ENCODE measurements at places on chromosomes 6 and 20. TPM values are rescaled to one million over a fixed set of nuclear protein-coding genes. Genes with fewer than 3 reads are reported as not detected.
A peak's percentile ranks its signal among the peaks of the same experiment; 100 is the strongest.

GRCh38 chr6:113953346-113953745, 17.6 kb downstream of the HDAC2 start:
- DNase-seq: no peak

DNA sequence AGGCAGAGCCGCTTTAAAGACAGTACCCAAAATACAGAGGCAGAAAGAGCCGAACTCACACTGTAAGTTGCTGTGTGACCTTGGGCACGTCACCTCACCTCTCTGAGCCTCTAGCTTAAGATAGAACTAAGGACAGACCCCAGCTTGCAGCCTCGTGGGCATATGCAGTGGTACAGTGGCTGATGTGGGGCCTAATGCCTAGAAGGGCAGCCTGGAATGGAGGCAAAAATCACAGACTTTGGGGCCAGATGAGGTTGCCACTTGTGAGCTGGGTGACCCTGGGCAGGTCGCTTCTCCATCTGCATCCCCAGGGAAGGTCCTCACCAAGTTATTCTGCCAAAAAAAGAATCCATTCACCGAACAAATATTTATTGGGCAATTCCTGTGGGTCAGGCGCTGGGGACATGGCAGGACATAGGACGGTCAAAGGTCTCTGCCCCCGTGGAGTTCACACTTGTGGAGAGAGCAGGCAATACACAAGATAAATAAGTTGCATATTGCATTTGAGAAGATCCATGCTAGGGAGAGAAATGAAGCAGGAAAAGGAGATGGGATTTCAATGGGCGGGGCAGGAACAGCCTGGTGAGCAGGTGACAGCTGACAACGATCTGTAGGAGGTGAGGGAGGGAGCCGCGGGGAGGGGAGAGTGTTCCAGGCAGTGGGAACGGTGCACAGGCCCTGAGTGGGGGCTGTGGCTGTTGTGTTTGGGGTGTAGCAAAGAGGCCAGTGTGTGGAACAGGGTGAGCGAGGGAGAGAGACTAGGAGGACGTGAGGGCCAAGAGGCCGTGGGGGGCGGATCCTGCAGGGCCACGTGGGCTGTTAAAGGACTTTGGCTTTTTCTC, 115.2 kb downstream of the CEBPB start:
- DNase-seq: no peak

- no peak for DNase-seq
Observed at GRCh38 chr6:12301018-12301417, 10.9 kb downstream of the EDN1 start.

DNA sequence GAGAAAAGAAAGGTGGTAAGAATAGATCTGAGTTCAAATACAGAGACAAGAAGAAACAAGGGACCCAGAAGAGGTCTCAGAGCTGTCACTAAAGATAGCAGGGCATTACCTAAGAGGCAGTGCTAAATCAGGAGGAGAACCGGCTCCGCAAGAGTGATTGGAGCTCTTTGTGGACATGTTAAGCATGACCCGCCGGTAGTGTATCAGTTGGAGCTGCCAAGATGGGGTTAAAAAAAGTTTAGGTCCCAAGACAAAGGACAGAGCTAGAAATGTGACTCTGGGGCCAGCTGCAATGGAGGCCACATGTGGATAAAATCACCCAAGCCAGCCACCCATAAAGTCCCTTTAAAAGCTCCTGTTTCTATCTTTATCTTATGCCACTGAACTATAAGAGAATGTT, 93.4 kb downstream of the MBOAT1 start:
- no peak for DNase-seq

Gene MRAP2
- total RNA-seq: not detected

Gene CDKN1A
- 77.8 TPM for total RNA-seq

DNA sequence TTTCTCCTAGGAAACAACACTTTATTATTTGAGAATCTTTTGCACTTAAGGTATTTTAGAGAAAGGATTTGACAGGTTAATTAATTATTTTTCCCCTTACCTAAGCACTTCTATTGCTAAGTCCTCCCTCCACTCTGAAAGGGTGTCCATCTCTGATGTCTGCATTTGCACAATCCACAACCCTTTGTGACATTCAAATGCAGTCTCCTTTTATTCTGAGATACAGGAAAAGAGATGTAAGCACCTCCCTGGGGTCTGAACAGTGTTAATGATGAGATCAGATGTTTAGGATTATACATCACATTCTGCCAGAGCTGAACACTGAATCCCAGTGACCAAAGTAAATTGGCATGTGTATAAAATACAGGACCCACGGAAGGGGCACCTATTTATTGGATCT, 864.2 kb upstream of the FLRT3 start:
- DNase-seq: no peak

Gene SOX18
- total RNA-seq: 0.84 TPM

- peak; percentile 34 for DNase-seq
Observed at GRCh38 chr6:163254341-163254835, 160.1 kb upstream of the QKI start.

DNA sequence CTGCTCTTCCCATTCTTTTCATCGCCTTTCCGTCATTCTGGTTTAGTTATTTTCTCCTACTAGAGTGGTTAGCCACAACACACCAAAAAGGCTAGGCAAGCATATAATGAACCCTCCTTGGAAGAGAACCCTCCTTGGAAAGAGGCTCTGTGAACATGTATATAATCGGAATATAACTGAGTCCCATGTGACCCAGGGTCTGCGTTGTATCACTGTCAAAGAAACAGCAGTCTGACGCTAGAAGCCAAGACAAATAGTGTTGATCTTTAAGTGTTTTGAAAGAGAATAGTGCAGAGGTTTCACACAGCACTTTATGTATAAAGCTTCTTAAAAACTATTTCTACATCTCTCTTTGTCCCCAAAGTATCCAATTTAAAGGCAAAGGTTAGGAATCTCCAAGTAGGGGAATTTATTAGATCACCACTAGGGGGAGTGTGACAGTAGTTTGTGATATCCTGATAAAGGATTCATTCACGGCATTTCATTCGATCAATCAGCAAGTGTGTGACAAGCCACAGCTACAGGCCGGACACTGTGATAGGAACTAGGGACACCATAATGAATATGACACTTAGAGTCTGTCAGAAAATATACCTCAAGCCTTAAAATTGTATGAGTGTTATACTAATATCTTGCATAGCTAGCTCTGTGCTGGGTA, 395.3 kb downstream of the CD109 start:
- DNase-seq: no peak

- no peak for DNase-seq
Observed at GRCh38 chr6:1871724-1872315, 262.1 kb downstream of the FOXC1 start.

Gene PHF10
- 91.2 TPM for total RNA-seq

- DNase-seq: no peak
Observed at GRCh38 chr6:186340-186965, 105.8 kb upstream of the DUSP22 start.

- no peak for DNase-seq
Observed at GRCh38 chr6:157133856-157134255, 189.5 kb downstream of the TMEM242 start.

GRCh38 chr6:16168858-16169257, 40.0 kb downstream of the MYLIP start:
- DNase-seq: peak; percentile 64

- no peak for DNase-seq
Observed at GRCh38 chr6:9225441-9225871, 790.1 kb upstream of the SLC35B3 start.

- no peak for DNase-seq
Observed at GRCh38 chr6:147060636-147061035, 143.6 kb upstream of the STXBP5 start.

Gene RGS17
- total RNA-seq: not detected

Gene SLC35F1
- not detected for total RNA-seq

Gene QKI
- total RNA-seq: 69.3 TPM

GRCh38 chr20:49915118-49915379, 280 bp downstream of the SPATA2 start:
- no peak for DNase-seq
